ENCODE measurements at places on chromosomes 2 and 18.

- no peak for DNase-seq
Measured at GRCh38 chr2:236769981-236770671, 200.5 kb downstream of the ACKR3 start.

DNA sequence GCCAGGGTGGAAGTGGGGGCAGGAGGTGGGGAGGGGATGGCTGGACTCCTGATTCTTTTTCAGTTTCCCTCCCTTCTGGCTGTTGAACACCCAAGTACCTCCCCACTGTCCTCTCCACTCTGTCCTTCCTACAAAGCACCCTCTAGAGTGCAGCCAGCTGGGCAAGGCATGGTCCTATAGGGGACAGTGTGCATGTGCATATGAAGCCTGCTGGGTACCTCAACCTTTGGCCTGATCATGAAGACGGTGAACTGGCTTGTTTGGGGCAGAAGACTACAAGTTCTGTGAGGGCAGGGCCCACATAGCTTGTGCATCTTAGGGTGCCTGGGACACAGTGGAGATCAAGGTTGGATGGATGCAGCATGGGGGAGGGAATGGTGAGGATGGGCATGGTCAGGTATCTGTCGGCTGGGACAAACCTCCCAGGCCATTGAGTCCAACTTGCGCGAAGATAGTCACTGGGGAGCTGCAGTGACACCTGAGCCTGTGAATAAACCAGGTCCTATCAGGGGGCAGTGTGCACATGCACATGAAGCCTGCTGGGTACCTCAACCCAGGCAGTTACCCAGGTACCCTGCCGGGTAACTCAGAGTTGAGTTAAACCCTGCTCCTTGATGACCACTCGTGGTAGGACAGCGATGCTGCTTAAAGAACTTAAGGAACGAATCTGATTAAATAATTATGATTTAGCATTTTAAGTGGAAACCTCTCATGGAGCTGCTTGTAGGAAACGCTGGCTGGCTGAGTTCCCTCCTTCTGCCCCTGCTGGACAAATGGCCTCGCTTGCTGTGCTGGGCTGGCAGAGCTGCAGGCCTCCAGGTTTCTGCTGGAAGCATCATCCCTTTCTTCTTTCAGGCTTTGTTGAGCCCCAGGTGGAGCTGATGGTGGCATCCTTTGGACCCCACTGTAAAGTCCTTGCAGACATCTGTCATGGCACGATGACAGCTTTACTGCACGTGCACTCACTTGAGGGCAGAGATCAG is 84.0 kb downstream of the POLR1A start:
- DNase-seq = no peak

DNA sequence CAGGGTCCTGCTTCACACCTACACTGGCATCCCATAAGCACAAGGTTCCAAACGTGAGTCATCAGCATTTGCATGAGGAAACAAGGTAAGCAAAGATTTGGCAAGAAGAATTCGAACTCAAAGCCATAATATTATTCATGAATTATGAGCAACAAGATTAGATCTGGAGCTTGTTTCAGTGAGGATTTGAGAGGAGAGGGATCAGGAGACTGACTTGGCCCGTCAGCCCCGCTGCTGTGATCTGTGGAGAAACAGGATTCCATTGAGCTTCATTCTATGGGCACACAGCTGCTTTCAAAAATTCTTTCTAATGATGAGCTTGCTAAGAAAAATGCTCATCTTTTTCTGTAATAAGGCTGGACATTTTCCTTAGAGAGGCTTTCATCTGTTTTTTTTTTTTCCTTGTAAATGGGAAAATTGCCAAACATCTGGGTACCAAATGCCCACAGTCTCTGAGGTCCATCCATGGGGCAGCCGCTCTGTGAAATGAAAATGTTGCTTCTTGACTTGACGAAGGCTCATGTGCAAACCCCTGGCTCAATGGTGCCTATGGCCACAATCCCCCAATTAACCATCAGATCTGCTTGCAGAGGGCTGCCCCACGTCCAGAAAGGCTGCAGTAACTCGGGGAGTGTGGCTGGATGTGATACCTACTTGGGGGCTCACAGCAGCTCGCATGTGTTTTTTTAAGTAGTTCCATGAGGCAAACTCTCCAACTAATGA is 179.3 kb downstream of the TMEM18 start:
- no peak for DNase-seq

- DNase-seq = peak; percentile 14
Measured at GRCh38 chr2:237471438-237472186, 15.4 kb upstream of the MLPH start.

DNA sequence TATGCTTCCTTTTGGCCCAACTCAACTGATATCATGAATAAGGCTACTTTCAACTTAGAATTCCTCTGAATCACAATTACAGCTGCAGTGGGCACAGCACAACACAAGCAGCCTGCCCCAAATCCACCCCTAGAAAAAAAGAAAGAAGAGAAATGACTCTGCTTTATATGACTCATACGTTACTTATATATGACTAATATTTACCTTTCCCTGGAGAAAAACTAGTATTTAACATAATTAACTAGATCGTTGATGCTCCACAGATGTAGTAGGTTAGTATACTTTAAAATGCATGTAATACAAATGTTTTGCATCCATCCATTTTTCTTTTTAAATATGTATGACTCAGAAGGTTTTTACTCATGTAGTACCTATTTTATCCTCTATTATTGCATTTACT is 133.3 kb upstream of the UNC80 start:
- DNase-seq = no peak

DNA sequence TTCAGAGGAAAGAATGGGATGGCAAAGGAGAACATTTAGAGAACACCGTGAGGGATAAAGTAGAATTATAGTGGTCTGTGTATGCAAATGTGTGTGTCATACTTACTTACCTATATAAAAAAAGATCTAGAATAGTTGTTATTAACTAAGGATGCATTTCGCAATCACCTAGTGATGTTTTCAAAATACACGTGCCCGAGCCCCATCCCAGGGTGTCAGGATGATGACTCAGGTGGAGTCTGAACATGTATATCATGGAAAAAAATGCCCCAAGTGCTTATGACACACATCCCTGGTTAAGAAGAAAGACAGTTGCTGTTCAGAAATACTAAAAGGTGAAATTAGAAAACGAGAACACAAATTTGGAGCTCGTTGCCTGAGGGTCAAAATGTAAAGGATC is 109.0 kb downstream of the CERS6 start:
- DNase-seq = no peak

GRCh38 chr18:9826685-9827084 is 59.1 kb upstream of the TXNDC2 start:
- DNase-seq = no peak

DNA sequence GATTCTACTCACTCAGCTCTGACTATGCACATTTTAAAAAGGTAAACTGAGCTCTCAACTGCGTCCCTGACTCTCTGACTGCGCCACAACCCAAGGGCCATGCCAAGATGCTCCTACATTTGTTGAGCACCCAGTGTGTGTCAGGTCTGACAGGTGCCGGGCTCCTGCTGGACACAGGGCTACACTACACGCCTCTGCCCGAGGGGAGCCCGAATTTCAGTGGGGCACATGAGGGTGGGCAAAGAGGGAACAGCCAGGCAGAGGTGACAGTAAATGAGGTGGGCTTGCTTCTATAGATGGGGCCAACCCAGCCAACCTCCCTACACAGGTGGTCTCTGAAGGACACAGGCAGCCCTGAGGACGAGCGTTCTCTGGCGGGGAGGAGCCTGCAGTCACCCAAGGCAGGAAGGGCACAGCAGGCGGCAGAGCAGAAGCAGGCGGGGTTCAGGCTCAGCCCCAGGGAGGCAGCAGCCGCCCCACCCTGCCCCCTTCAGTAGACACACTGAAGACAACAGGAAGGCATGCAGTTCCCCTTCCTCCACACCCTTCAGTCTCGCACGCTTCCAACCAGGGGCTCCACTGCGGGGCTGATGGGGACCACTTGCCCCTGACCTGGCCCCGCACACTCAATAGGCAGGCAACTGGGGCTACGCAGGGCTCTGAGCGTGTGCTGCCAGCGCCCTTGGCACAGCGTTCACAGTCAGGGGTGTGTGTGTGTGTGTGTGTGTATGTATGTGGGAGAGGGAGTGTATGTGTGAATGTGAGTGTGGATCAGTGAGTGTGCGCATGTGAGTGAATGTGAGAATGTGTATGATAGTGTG is 98.4 kb downstream of the UXS1 start:
- DNase-seq = no peak

GRCh38 chr2:186125156-186125555 is 360.9 kb upstream of the ZC3H15 start:
- DNase-seq = no peak

DNA sequence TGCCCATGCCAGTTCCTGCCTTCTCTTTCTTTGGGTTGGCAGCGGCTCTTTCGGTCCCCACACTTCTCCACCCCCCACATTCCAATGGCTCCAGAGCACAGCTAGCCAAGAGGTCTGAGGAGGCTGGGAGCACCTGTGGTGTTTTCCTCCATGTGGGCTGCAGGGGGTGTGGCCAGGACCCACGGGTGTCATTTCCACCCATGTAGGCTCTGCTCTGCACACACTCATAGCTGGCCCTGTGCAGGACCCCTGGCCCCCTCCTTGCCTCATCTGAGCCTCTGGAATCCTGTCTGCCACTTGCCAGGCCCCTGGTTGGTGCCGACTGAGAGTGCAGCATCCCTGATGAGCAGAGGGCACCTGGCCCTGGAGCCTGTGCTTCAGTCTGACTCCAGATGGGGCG is 46.3 kb downstream of the DYSF start:
- no peak for DNase-seq

DNA sequence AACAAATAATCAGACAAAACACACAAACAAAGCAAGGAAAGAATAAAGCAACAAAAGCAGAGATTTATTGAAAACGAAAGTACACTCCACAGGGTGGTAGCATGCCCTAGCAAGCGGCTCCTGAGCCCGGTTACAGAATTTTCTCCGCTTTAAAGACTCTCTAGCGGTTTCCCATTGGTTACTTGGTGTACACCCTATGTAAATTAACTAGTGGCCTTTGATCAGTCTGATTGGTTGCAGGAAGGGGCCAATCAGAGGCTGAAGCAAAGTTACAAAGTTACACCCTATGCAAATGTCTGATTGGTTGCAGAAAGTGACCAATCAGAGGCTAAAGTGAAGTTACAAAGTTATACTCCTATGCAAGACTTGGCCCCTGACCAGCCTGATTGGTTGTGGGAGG is 242.9 kb downstream of the LDLRAD4 start:
- DNase-seq = no peak

DNA sequence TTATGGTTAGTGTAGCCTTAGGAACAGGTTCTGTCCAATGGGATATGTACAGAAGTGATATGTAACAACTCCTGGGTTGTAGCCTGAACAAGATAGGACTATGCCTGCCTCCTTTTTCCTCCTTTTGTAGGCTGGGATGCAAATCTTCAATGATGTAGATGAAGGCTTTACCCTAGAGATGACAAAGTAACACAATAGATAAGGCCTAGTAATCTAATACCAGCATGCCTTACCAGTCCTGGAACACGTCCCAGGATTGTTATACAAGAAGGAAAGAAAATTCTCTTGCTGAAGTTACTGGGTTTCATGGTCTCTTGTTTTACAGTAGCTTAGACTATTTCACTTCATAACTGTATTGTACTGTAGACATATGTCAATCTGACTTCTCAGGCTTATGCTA is 192.1 kb downstream of the OTX1 start:
- no peak for DNase-seq

GRCh38 chr2:88500691-88501090 is 48.2 kb upstream of the FOXI3 start:
- no peak for DNase-seq

GRCh38 chr2:41782306-41783158 is 265.3 kb upstream of the PKDCC start:
- DNase-seq = peak; percentile 13

GRCh38 chr18:13720123-13720522 is 6.2 kb downstream of the FAM210A start:
- DNase-seq = no peak

DNA sequence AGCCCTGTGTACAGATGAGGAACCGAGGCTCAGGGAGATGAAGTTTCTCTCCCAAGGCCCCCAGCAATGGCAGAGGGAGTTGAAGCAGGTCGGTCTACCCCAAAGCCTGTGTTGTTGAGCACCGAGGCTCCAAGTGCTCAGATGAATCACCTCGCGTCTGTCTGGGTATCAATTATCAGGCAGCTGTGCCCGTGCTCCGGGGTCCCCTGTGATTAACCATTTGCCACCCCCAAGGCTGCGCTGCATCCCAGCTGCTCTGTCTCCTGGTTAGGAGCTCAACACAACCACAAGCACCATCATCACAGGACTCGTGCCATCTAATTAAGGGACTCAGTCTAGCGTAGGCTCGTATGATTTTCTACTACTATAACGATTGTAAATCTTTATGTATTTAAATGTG is 27.1 kb downstream of the LIPG start:
- no peak for DNase-seq

- DNase-seq = no peak
Measured at GRCh38 chr18:77145364-77145901, 12.8 kb upstream of the MBP start.

GRCh38 chr2:8684540-8684877 is 2.7 kb downstream of the ID2 start:
- DNase-seq = no peak

DNA sequence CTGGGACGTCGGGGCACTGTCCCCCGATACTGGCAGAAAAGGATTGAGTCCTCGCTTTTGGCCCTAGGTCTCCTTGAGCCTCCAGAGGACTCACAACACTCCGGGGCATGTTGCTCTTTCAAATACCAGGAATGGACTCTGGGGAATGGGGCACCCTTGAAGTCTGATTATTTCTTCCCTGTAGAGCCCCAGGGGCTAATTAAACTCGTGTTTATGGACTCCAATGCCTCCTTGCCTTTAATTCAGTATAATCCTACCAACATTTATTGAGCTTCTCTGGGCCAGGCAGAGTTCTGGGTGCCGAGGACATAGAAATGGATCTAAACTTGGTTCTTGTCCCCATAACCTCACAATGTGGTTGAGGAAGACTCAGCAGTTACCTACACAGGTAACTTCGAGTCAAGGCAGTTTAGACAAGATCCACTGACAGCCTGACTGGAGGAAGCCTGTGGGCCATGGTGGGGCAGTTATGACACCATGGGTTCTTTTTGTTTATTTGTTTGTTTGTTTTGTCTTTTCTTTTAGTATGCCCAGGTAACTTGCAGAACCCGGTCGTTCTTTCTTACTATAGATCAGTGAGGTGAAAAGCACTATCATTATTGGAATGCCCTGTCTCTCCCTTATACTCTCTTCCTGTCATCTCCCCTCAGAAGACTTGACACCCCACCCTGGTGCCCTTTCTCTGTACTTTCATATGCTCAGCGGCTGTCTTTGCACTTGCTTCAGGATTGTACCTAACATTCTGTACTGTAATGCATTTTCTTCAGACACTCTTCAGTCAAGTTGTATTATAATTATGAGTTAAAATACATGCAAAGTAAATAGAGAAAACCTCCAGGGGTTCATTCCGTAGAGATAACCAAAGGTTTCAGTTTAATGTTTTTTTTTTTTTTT is 3.2 kb downstream of the CFLAR start:
- no peak for DNase-seq

GRCh38 chr2:68812251-68812650 is 58.9 kb downstream of the BMP10 start:
- no peak for DNase-seq

All from NCI-H2029 (cell line).